ENCODE measurements at places on chromosomes 4 and X.
A peak's percentile ranks its signal among the peaks of the same experiment; 100 is the strongest.

GRCh38 chrX:56588397-56589188 lies 25.2 kb downstream of the UBQLN2 start:
- DNase-seq, result no peak

DNA sequence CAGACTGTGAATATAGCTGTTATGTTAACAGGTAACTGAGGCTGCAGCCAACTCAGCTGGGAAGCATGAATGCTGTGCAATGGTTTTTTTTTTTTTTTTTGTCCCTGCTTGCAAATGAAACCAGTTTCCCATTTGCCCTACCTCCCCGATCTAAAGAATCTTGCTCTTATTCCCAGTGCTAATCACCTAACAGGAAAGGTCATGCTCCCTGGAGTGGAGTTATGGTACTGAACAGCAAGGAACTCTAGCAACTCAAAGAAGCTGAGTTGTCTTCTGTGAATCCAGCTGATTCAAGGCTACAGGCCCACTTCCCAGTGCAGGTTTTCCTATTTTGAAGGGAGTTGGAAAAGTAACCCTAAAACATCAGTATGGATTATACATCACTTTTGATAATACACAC lies 52.1 kb downstream of the HTR2C start:
- DNase-seq, result no peak

- DNase-seq, result no peak
Measured at GRCh38 chr4:2689825-2690700, 66.1 kb downstream of the TNIP2 start.

DNA sequence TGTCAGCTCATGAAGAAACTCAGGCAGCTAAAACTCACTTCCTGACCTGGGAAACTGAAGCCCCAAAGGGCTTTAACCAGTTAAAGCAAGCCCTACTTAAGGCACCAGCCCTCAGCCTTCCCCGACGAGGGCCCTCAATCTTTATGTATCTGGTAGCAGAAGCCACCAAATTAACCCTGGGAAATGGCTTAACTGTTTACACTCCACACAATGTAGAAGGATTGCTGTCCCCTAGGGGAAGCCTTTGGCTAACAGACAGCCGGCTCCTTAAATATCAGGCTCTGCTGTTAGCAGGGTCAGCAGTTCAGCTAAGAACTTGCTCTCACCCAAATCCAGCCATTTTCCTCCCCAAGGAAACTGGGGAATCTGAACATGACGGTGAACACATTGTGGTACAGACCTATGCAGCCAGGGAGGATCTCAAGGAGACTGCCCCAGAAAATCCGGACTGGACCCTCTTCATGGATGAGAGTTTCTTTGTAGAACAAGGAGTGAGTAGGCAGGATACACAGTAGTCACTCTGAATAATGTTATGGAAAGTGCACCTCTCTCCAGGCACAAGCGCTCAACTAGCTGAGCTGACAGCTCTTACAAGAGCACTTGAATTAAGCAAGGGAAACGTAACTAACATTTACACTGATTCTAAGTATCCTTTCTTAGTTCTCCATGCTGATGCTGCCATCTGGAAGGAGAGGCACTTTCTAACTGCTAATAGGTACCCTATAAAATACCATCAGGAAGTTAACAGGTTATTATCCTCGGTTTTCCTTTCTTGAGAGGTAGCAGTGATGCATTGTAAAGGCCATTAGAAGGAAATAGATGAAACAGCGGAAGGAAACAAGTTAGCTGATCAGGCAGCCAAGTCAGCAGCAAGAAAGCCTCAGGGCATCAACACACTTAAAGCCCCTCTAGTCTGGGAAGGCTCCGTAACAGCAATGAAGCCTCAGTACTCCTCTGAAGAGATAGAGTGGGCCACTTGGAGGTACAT lies 9.6 kb upstream of the NAF1 start:
- peak; percentile 22 for DNase-seq

- DNase-seq, result no peak
Measured at GRCh38 chrX:619451-619811, 11.2 kb upstream of the SHOX start.

- DNase-seq, result no peak
Measured at GRCh38 chr4:2273657-2274319, 11.9 kb upstream of the MXD4 start.

DNA sequence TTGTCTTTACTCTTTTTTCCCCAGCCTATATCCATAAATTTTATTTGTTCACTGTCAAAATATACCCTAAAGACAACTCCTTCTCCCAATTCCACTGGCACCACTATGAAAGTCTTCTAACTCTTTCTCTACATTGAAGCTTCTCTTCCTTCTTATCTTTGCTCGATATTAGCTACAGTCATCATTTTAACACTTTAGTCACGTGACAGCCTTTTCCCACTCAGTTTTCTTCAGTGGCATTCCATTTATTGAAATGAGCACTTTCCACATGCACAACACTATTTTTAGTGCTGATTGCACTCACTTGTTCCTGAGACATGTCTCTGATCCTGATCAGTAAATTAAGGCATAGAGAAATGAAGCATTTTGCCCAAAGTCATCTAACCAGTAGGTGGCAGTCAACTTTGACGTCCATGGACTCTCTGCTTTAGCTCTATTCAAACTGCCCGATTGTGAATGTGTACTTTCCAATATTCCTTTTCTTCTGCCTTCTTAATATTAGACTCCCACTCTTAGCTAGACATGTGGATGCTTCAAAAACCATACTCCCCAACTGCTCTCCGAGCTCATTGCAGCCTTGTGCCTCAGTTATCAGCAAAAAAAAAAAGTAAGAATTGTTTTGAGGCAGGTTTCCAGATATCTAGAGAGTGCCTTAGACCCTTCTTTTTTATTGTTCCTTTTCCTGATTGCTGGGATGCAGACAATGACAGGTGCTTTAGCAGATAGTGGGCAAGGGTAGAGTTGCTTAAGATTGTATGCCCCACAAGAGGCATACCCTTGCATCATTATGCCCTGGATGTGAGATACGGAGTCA lies 394.4 kb upstream of the ADGRL3 start:
- no peak for DNase-seq

- no peak for DNase-seq
Measured at GRCh38 chr4:105194328-105195231, 47.9 kb downstream of the TET2 start.

All from DMS79 (cell line).